ENCODE measurements at places on chromosomes 3 and 15.

- no peak for DNase-seq
These were observed 310.2 kb downstream of the SATB1 start for GRCh38 chr3:18114894-18115293.

DNA sequence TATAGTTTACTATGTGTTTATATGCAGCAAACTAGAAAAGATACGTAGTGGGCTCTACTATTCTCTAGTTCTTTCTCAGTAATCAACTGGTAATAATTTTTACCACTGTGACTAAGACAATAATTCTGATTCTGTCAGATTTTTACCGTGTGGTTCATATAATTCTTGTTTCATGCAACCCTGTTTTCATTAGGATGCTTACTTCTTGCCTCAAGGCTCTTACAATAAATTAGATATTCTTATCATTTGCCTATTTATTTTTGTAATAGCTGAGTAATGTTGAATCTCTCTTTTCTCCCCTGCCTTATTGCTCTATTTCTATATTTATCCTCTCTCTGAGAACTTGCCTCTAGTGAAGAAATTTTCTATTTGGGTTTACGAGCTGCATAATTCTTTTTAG is 524.7 kb downstream of the NAALADL2 start:
- peak; percentile 51 for DNase-seq

GRCh38 chr15:56537881-56538280 is 72.9 kb upstream of the MNS1 start:
- DNase-seq: no peak

- DNase-seq: no peak
These were observed 451.7 kb downstream of the PYDC2 start for GRCh38 chr3:191912616-191913204.

DNA sequence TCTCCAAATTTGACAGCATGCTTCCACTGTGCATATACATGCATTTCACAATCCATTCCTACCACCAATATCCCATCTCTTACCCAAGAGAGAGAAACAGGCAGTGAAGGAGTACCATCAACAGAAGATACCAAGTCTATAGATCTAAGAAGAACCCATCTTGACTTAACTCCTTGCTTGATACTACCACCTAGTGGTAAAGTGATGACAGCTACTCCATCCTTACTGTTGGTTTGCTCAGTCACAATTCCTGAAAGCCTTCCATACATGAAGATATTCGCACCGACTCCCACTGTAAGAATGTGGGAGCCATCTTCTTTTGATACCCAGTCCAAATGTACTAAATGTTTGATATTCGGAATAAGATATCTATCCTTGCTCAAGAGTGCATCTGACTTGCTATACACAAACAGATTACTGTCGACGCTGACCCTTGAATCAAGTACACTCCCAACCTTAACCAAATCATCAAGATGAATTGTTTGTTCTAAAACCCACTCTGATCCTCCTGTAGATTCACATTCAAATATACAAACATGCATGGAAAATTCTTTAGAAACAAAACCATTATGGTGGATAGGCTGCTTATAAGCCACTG is 123.1 kb downstream of the DMXL2 start:
- DNase-seq: peak; percentile 37

DNA sequence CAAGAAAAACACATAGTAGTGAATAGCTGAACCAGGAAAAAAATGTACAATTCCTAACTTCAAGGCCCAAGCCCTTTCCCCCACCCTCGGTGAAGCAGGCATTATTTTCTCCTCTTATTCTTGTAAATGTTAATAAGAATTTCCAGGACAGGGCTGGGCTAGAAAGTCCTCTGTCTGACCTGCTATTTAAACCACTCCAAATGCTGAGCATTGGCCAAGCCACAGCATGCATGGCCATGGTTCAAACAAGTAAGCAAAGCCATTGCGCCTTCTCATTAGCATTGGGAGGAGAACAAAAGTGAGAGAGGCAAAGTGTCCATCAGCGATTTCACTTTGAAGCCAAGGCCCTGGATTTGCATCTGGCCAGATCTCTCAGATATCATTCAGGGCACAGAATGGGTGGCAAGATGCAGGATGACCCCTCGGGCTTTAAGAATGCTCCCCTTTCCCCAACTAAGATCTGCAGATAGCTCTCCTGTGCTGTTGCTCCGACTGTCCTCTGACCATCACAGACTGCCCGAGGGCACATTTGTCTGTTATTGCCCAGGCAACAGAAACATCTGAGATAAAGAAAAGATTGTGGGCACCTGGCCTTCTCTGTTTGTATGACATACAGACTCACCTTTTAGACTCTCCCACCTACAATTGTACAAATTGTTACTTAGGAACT is 46.3 kb downstream of the CEMIP start:
- peak; percentile 58 for DNase-seq

DNA sequence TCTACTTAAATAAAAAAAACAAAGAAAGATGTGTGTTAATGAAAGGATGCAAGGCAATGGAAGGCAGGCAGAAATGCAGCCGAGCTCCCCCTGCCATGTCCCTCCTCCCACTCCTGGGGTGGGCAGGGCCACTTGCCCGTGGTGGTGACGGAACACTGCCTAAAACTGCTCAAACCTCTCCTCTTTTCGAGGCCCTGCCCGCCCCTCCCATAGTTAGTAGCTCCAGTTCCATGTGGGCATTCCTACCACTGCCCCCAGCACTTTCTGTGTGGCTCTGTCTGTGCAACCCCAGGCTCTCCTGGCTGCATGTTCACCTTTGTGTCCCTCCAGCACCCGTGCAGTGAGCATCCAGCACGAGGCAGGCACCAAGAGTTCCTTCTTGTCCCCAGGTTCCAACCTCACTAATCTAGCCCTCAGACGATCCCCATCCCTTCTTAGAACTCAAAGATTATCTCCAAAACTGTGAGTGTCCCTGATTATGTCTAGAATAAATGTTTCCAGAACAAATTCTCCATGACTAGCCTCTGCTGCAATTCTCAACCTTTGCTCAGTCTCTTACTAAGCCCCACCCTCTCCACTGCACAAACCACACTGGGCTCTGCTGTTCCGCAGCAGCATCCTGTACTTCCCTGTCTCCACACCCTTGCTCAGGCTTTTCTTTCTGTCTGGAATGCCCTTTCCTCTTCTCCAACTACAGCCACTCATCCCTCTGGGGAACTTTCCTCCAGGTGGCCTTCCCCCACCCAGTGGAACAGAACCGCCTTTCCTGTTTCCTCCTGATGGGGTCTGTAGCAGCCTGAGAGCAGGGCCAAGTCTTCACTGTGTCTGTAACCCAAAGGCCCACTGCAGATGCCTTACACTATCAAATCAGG is 32.6 kb upstream of the SPTBN5 start:
- peak; percentile 65 for DNase-seq

DNA sequence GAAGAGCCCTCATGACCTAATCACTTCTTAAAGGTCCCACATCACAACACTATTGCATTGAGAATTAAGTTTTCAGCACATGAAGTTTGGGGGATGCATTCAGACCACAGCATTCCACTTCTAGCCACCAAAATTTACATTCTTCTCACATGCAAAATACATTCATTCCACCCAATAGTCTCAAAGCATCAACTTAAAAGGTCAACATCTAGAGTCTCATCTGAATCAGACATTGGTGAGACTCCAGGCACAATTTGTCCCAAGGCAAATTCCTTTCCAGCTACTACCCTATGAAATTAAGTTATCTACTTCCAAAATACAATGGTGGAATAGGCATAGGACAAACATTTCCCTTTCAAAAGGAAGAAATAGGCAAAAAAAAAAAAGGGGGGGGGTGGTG is 64.9 kb downstream of the PLSCR2 start:
- DNase-seq: peak; percentile 46

DNA sequence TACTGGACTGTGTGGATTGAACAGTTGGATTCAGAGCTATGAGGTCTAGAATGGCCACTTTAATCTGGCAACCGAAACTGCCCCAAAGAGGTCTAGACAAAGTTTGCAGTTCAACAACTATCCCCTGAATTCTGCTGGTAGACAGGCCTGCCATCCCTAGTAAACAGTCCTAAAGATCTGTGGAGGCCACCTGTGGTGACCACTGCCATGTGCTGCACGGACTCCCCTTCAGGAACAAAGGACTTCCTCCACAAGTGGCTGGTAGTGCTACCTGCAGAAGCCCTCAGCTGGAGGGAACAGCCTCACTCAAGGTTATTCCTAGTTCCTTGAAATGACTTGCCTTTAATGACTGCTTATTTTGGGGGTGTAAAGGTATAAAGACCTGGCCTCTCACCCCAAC is 6.1 kb downstream of the TNFAIP8L3 start:
- no peak for DNase-seq

- DNase-seq: no peak
These were observed 67.8 kb downstream of the TTC23 start for GRCh38 chr15:99181545-99181971.

DNA sequence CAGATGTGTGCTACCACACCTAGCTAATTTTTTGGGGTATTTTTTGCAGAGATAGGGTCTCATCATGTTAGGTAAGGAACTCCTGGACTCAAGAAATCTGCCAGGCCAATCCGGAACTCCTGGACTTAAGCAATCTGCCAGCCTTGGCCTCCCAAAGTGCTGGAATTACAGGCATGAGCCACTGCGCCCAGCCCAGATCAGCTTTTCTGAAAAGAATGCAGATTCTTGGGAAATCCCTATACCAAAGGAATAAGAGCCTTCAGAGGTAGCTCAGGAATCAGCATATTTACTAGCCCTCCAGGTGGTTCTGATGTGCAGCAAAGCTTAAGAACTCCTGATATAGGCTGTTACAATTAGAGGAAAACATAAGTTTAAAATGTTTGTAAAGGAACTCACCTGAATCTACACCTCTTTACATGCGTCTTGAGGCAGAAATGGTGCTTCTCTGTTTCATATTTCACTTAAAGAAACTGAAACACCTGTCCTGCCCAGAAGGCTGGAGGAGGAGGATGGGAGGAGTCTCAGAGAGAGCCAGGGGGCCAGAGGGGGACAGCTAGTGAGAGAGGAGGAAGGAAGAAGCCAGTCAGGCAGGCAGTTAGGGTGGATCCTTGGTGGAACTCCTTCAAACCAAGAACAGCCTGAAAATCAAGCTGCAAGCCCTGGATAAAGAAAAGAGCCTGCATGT is at the start of gene XCR1:
XCR1 (minus strand) TSS at position 463 of the 685 bp plus-strand sequence. CDS start 5,536 bp downstream, outside the sequence.
- no peak for DNase-seq

Data from GM23248 (cell line).